ENCODE measurements at places on chromosomes 2 and 18.

- no peak for DNase-seq
Measured at GRCh38 chr18:56568986-56569385, 69.4 kb downstream of the TXNL1 start.

- DNase-seq, result no peak
Measured at GRCh38 chr2:118913803-118914645, 28.0 kb upstream of the MARCO start.

DNA sequence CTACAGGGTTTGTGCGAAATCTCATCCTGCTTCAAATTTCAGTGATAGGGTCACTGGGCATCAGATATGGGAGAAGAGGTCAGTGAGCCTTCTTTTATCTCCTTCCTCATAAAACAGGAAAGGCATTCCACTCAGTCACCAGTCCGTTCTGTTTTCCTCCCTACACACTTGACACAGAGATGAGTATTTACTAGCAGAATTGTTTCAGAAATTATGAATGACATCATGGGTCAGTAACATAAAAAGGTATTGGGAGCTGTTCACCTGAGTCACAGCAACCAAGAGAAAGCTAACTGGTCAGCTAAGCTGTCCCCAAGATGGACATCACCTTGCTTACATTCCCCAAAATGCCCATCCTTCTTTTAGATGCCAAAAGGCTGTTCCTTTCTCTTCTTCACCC lies 96.3 kb downstream of the ACVR1 start:
- no peak for DNase-seq

DNA sequence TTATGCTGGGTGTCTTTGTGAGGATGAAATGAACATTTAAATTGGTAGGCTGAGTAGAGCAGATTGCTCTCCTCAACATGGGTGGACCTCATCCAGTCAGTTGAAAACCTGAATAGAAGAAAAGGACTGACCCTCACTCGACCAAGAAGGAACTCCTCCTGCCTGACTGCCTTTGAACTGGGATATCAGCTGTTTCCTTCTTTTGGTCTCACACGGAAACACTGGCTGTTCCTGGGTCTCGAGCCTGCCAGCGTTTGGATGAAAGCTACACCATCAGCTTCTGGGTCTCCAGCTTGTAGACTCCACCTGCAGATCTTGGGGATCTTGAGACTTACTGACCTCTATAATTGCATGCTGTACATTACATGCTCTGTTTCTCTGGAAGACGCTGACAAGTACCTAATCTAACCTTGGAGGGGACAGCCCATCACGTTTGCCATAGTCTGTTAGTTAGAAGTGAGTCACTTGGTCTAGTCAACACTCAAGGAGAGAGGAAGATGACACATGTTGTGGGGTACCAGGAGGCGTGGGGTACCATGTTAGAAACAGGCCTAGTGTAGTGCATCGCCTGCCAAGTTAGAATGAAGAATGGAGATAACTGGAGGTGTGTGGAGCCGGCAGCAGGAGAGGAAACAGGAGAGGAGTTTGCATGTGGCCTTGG lies 267.0 kb downstream of the MREG start:
- DNase-seq, result no peak

- DNase-seq, result no peak
Measured at GRCh38 chr2:65436824-65437221, 4.4 kb upstream of the SPRED2 start.

DNA sequence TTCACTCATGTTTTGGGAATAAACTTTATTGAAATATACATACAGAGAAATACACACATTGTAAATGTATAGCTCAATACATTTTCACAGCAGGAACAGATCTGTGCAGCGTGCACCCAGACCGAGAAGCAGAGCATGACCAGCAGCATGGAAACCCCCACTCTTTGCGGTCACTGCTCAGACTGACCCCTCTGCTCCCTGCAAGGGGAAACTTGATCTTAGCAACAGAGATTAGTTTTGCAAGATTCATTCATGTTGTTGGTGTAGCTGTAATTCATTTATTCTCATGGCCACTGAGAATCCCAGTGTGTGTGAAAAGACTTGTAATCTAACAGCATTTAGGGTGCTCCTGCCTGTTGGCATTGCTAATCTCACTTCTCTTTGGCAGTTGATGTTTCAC lies 35.2 kb downstream of the LPIN1 start:
- DNase-seq, result no peak

GRCh38 chr18:905948-906415 lies 1.3 kb downstream of the ADCYAP1 start:
- no peak for DNase-seq

DNA sequence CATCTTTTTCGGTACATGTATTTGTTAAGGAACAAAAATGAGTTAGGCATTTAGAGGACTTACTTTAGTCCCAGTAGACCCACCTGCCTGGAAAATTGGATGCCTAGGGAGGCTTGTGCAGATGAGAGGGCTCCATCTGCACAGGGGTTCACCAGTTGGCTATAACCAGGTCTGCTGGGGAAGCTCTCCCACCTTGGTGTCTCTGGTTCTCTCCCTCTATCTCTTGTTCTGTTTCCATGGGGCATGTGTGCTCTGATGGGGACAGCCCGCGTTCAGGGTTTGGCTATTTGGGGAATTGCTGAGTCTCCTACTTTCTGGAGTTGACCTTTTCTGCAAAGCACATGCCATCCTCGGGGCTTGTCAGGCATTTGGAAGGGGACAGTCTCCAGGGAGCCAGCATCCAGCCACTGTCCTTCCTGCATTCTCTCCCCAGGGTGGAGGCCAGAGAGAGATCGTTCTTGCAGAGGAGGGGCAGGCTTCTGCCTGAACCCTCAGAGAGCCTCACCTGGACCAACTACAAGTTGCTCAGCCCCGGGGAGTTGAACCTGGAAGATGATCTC lies 157.3 kb downstream of the KLHL29 start:
- no peak for DNase-seq

DNA sequence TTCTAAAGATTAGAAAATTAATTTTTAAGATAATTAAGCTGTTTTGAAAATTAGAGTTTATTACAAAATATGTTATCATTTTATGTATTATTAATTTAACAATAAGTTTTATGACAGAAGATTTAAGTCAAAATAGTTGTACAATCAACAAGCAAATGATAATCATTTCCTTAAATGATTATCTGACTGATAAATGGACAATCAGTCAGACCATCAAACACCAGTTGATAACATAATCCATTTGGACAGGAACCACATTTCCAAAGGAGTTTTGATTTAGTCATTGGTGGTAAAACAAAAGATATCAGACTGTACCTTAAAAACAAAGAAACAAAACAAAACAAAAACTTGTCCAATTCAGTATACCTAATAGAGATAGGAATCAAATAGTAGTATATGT lies 1.9 kb downstream of the TFPI start:
- no peak for DNase-seq

DNA sequence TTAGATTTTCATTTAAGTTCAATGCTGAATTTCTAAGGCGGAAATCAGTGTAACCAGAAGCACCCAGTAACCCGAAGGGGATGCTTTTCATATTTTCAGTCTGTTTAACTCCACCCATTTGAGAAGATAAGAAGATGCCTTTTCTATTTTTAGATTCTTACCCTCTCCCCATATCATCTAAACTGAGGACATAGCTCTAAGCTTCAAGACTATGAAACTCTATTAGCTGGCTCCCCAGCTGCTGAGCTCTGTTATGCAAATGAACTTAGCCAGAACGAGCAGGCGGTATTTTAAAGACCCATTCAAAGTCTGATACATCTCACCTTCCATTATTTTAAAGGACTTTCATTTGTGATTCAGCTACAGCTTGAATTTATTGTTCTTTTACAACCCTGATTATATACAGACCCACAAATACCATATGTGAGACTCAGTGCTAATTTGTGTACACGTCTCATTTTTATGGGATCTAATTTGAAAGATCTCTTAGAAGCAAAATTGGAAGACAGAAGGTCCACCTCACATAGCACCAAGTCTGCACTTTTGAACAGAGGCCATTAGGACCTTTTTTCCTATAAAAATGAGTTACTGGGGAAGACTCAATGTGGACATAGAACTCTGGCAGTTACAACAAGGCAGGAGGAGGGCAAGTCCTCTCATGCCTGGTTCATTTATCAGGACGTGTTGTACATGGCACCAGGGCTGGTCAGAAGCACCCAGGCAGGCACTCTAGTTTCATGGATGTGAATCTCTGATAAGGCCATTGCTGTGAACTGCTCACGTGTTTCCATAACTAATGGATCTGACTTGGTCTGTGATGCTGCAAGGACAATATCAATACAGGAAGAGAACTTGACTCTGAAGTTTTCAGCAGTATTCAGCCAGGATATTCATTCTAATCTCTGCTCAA lies 16.3 kb downstream of the CDC42EP3 start:
- DNase-seq, result no peak

- no peak for DNase-seq
Measured at GRCh38 chr2:120826260-120826648, 90.6 kb downstream of the GLI2 start.

GRCh38 chr2:185279999-185280398 lies 458.6 kb upstream of the FSIP2 start:
- DNase-seq, result no peak

- DNase-seq, result no peak
Measured at GRCh38 chr18:50659091-50660003, 99.5 kb downstream of the MAPK4 start.

GRCh38 chr2:138030459-138030858 lies 66.2 kb downstream of the HNMT start:
- DNase-seq, result no peak

GRCh38 chr2:39416140-39416539 lies 20.9 kb downstream of the MAP4K3 start:
- no peak for DNase-seq

DNA sequence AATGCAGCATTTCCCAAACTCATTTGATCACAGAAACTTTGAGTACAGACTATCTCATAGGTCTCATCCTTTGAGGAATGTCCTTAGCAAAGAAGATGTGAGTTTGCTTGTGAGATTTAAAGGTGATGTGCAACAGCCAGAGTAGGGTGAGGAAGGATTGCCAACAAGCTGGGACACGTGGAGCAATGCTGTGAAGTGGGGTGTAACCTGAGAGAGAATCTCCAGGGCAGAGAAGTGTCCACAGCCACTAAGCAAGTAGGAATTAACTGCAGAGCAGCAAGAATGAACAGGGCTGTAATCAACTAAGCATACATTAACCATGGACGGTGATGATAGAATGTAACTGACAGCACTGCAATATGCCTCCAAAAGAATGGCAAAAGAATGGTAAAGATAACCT lies 469.9 kb upstream of the NRP2 start:
- DNase-seq, result no peak

DNA sequence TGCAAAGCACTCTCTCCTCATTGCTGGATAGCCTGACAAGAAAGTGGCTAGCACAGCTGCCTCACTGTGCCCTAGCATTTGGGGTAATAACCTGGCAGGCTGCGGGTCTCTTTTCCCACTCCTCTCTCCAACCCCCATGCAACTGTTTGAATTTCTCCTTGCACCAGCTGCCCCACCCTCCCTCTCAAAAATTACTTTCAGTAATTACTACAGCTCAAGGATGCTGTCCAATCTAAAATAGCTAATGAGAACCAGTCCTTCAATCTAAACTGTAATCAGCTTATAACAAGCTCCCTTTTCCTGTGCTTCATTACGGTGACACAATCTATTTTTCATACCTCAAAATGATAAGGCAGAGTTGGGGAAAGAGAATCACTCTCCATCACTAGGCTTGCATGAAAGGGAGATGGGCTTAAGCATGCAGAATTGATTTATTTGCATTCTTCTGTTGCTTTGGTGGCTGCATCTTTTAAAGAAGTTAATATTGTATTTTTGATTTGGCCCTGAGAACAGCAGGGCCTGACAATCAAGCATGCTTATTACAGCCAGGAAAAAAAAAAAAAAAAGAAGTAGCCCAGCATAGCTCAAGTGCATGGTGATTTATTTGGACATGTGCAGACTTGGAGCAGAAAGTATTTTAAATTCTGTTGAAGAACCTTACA lies 881.8 kb downstream of the SLC4A3 start:
- no peak for DNase-seq

- DNase-seq, result no peak
Measured at GRCh38 chr2:216539791-216540241, 41.2 kb downstream of the RPL37A start.

- DNase-seq, result no peak
Measured at GRCh38 chr2:43214253-43214652, 12.2 kb downstream of the ZFP36L2 start.

DNA sequence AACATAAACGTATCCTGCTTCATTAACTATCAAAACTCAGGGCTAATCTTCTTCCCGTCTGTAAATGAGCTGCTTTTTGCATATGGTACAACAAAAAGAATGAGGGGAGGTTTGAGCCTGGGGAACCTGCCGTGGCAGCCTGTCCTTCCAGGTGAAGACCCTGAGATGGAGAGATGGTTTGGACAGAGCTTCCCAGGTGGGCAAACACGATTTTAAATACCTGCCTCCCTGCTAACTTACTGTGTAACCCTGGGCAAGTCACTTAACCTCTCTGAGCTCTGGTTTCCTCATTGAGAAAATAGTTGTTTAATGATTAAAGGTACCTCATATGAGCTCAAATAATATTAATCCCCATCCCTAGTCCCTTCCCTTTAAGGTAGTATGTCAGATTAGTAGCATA lies 9.0 kb downstream of the EMX1 start:
- no peak for DNase-seq

GRCh38 chr18:12658426-12659138 lies 675 bp upstream of the SPIRE1 start:
- DNase-seq, result no peak

- DNase-seq, result no peak
Measured at GRCh38 chr2:75353131-75353530, 153.8 kb upstream of the TACR1 start.

DNA sequence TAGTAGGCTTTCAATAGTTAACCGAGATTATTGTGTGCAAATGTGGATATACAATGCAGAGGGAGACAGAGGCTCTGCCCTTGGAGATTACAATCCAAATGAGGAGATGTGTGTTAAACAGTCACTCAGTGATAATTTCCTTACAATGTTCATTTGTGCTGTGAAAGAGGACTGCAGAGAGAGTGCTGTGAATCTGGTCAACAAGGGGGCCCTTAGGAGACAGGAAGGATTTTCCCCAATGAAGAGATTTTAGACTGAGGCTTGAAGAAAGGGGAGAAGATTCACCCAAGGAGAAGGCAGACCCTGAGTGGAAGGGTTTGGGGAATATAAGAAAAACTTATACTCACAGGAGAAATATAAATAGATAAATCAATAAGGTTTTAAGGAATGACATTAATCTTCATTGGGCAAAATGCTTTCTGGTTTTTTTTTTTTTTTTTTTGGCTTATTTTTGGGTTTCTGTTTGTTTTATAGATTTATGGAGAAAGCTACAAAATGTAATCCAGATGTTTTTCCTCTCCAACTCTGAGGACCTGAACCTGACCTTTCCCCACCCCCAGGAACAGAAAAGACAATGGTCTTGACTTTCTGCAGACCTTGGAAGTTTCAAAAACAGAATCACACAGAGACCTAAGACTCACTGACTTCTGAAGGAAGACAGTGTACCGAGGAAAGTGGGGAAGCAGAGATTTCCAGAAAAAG lies 151.3 kb upstream of the SERPINE2 start:
- DNase-seq, result no peak
